PC-3 (cell line): ENCODE measurements at places on chromosomes 12 and 14. TPM values are rescaled to one million over a fixed set of nuclear protein-coding genes. Genes with fewer than 3 reads are reported as not detected.

- DNase-seq, result no peak
These were observed 20.1 kb upstream of the RIN3 start for GRCh38 chr14:92493492-92493891.

DNA sequence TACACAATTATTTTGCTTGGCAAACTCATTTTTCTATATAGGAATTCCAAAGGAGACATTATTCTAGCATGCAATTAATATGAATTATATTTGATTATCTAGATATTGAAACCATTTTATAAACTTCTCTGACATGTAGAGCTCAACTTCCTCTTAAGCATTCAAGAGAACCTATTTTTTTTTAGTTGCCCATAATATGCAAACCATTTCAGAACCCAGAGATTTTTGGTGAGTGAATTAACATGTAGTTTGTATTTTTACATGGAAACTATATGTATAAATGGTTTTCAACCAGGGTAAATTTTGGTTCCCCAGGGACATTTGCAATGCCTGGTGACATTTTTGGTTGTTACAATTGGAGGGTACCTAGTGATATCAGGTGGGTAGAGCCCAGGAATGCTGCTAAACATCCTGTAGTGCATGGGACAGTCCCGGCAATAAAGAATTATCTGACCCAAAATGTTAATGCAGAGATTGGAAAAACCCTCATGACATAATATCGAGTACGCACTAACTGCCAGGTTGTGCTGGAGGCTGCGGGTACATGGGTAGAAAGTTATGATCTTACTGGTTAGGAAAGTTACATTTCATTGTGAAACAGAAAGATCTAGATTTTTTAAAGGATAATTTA is 338.9 kb upstream of the GARIN2 start:
- DNase-seq, result no peak

The KSR2 gene
- 0.80 and 2.8 TPM in 2 replicates for total RNA-seq

The PGF gene
- 0.26 and 1.5 TPM in 2 replicates for total RNA-seq

GRCh38 chr12:64099397-64099796 is 122.7 kb downstream of the KICS2 start:
- DNase-seq, result peak; percentile 93

The SIX1 gene
- total RNA-seq, result 16.5 and 18.2 TPM in 2 replicates

DNA sequence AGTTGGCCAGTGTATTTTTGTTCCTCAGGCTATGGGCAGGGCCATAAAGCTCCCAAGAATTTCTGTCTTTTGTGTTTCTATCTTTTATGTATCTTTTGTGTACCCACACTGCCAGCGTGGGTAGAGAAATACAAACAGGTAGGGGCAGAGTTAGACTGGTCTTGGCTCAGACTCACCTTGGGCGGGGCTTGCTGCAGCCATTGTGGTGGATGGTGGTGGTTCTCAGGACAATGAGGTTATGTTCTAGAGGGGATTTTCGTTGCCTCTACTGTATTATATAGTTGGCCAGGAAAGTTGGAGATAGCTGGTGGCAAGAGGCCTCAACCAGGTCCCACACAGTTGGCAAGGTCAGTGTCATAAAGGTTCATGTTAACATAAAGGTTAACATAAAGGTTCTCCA is 977.5 kb upstream of the LRFN5 start:
- no peak for DNase-seq

DNA sequence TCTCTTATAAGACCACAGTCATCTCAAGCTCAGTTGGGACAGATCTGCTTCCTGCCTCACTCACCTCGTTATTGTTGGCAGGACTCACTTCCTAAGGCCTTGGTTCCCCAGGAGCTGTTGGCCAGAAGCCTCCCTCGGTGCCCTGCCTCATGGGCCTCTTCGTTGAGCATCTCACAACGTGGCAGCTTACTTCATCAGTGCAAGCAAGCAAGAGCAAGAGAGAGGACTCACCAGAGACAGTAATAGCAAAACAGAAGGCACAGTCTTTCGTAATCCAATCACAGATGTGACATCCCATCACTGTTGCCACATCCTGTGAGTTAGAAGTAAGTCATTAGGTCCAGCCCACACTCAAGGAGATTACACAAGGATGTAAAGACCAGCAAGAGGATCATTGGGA is 5.1 kb upstream of the NUMB start:
- peak; percentile 91 for DNase-seq

- DNase-seq, result no peak
These were observed 36.4 kb upstream of the P2RX7 start for GRCh38 chr12:121096199-121096798.

The AVPR1A gene
- not detected in 2 replicates for total RNA-seq

DNA sequence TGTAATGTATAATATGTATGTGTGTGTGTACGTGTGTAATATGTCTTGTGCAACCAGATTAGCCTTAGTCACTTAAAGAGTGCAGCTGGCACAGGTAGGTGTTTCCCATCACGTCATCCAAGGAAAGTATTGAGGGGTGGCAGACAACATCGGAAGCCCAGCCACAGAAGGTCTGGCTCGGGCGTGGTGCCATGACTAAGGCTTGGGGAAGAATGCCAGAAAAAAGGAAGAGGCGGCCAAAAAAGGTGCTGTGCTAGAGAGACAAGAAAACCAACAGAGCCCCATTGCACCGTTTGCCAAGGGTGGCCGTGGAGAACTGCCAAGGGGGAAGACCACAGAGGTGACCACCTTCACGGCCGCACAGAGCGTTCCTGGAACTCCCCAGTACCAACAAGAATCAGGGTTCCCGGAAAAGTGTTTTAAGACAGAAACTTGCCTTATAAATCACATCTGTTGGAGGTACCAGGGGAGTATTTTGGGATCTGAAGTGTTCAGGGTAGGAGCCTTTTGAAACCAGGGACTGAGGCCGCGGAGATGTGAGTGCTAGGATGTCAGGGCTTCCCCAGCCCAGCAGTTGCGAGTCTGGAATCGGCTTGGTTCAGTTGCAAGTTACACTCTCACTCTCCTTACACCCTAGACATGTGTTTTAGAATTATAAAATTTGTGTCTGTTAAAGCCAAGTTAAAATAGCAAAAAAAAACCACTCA is 131.2 kb upstream of the DYRK2 start:
- DNase-seq, result peak; percentile 96
